Esophagus squamous epithelium (tissue), 5 donors: ENCODE measurements at places on chromosomes 2 and 18.

DNA sequence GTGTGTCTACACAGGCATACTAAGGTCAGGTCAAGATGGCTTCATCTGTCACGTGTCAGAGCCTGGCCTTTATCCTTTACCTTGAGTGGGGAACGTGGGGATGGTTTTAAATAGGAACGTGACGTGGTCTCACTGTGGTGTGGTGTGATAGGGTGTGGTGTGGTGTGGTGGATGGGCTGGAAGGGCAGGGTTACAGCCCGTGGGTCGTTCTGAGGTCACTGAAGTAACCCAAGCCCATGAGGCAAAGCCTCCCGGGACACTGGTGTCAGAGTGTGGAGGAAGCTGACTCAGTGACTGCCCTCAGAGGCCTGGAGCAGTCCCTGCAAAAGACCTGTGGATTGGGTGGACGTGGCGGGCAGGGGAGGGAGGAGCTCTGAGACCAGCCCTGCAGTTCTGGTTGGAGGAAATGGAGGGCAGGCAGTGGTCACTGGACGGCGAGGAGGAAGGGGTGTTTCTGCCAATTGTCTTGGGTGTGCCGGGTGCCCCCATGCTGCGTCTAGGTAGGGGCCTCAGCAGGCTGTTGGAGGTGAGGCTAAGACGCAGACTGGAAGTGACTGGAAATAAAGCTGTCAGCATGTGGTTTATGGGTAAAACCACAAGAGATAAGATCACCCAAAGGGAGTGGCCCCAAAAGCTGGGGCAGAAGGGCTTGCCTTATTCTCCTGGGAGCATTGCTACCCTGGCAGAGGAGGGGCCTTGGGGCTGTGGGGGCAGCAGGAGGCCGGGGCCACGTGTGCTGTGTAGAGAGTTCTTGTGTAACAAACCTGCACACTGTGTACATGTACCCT lies 84.8 kb downstream of the SH3RF3 start:
- H3K4me3 ChIP-seq = no peak overlapping the region
- no peaks in the 10 kb centered on the region for H3K27me3 ChIP-seq
- peaks cover 8% of the 10 kb centered on the region for H3K4me1 ChIP-seq

DNA sequence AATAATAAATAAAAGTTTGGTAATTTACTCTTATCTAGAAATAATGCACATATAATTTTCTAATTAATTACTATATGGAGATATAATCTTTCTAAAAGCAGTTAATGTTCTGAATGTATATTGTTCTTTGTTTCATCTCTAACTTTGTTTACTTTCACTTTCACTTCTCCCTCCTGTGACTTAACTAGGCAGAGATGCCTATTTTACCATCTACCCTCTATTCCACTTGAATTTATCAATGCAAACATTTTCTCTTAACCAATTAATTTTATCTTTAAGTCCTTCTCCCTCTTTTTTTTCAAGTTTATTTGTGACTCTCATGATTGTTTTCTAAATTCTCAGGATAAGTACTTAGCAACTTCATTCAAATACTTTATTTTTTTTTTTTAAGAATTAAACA lies 55.1 kb upstream of the IL1RL1 start:
- H3K27me3 ChIP-seq = no peaks in the 10 kb centered on the region
- peaks cover 2% of the 10 kb centered on the region for H3K4me1 ChIP-seq
- no peak for DNase-seq
- H3K27ac ChIP-seq = no peak overlapping the region
- no peak overlapping the region for H3K4me3 ChIP-seq
- no peaks in the 10 kb centered on the region for H3K36me3 ChIP-seq

DNA sequence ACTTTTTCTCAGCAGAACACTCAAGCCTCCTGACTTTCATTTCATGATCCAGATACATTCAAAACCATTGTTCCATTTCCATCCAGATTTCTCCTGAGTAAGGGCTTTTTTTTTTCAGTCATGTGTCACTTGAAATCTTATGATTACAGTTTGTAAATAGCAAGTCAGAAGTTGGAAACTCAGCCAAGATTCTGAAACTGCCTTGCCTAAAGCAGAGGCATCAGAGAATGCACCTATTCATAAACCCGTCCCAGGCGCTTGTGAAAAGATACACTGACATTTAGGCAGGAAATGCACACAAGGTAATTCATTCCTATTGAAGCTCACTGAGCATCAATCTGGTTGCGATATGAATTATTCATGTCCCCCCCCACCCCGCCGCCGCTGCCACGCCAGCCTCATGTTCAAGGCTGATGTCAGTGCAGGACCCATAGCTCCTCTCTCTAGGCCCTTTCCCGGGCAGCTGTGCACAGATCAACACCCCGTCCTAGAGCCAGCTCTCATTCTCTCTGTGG lies 30.4 kb upstream of the MGAT4A start:
- H3K27me3 ChIP-seq = peaks cover 5% of the 10 kb centered on the region
- H3K4me3 ChIP-seq = no peak overlapping the region
- no peak for DNase-seq
- H3K36me3 ChIP-seq = no peaks in the 10 kb centered on the region
- no peak overlapping the region for H3K27ac ChIP-seq
- H3K4me1 ChIP-seq = no peaks in the 10 kb centered on the region

- no peak overlapping the region for H3K4me3 ChIP-seq
- H3K27ac ChIP-seq = no peak overlapping the region
- no peaks in the 10 kb centered on the region for H3K4me1 ChIP-seq
- no peaks in the 10 kb centered on the region for H3K27me3 ChIP-seq
- no peaks in the 10 kb centered on the region for H3K36me3 ChIP-seq
These were observed 134.5 kb upstream of the CAB39 start for GRCh38 chr2:230578106-230578505.

DNA sequence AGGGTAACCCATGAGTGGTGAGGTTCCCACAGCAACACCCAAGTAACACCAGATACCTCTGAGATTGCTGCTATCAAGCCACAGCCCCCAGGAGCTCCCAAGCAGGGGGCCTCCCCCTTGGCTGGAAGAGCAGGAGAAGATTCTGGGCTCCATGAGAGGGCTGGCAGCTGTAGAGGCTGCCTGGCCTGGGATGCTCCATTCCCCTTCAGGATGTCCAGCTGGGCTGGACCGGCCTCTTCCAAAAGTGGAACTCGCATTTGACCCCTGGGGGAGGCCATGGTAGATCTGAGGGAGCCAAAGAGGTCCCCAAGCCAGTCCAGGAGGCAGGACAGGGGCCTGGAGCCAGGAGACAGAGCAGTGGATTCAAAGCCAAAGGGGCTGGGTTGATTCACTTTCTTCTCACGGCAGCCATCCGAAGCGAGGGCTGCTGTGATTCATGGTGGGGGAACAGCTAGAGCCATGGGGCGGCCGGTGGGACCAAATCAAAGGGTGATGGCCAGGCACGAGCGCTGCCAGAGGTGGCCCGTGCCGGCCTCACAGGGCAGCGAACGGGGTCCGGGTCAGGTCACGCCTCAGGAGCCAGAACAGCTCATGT lies 95.3 kb upstream of the ID2 start:
- DNase-seq = no peak
- H3K27me3 ChIP-seq = no peaks in the 10 kb centered on the region
- no peak overlapping the region for H3K27ac ChIP-seq
- peaks cover 5% of the 10 kb centered on the region for H3K4me1 ChIP-seq

DNA sequence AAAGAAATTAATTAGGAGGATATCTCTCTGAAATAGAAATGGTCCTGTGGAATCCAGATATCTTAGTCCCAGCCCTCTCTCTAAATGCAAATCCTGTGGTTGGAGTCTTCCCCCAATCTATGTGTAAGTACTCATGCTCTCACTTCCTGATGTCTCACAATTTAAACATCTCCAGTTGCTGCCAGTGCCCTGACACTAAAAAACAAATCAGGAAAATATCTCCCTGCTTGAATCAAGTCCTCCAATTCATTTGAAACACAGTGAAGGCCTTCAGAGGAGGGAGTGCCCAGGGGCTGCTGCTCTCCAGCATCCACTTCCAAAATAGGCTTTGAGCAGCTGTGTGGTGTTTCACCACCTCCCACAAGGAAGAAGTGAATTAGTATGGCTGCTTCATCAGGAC lies 413.8 kb downstream of the RAD51AP2 start:
- H3K36me3 ChIP-seq = no peaks in the 10 kb centered on the region
- no peak for DNase-seq
- H3K4me1 ChIP-seq = no peaks in the 10 kb centered on the region
- no peak overlapping the region for H3K4me3 ChIP-seq

DNA sequence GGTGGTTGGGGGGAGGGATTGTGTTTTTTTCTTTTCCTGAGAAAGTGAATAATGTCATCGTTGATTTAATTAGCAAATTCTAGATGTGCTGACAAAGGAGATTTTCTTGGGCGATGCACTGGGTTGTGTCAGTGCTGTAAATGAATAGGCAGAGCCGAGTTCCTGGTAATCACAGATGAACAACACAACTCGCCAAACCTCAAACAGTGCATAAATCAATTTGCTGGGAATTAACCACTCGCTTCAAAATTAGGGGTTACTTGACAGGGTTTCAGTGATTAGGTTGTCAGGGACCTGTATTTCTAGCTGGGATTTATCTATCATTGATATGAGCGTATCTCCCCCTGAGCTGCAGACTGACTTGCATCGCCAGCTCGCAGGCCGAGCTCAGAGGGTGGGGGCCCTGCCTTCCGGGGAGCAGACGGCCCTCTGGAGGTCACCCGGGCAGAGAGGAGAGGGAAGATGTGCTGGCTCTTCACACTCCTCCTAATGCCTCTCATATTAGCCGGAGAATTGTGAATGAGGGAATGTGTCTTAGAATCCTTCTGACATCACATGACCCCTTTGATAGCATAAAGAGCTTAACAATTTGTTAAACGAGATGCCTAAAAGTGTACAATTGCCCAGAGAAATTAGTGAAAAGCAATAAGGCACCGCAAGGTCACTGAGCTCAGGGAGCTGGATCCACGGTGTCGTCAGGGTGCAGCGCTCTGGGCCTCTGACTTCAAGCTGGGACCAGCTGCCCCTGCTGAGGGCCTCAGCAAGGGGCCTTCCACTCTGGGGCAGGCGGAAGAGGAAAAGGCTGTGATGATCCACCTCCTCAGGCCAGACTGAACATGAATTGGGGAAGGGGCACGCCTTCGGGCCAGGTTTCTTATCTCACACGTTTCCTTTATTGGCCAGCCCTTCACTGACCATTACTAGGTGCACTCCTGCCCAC lies 48.9 kb downstream of the SMIM21 start:
- DNase-seq = no peak
- no peak overlapping the region for H3K27ac ChIP-seq
- H3K27me3 ChIP-seq = no peaks in the 10 kb centered on the region
- no peaks in the 10 kb centered on the region for H3K4me1 ChIP-seq
- H3K36me3 ChIP-seq = no peaks in the 10 kb centered on the region

- H3K36me3 ChIP-seq = no peaks in the 10 kb centered on the region
- no peak overlapping the region for H3K27ac ChIP-seq
- no peak overlapping the region for H3K4me3 ChIP-seq
- H3K27me3 ChIP-seq = no peaks in the 10 kb centered on the region
These were observed 344.2 kb downstream of the LPIN1 start for GRCh38 chr2:12090590-12090989.

GRCh38 chr18:3250237-3251107 lies 2.9 kb downstream of the MYL12A start:
- no peaks in the 10 kb centered on the region for H3K27me3 ChIP-seq
- peaks cover 5% of the 10 kb centered on the region for H3K4me1 ChIP-seq
- DNase-seq = no peak
- H3K36me3 ChIP-seq = peaks cover 32% of the 10 kb centered on the region

DNA sequence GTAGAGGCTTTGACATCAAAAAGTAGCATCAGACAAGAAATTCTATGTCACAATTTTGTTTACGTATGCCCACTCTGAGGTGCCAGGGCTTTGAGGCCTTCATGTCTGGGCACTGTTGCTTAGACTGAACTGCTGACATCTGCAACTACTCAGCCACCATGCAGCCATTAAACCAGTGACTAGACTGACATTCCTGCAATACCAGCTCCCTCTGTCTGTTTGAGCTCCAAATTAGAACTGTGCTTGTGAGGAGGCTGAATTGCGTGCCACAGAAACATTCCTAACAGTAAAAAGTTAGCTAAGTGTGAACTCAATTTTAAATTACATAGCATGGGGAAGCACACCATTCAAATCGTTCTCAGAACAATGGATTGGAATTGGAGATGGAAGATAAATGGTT lies 163.2 kb downstream of the INSIG2 start:
- DNase-seq = no peak
- H3K4me1 ChIP-seq = no peaks in the 10 kb centered on the region

DNA sequence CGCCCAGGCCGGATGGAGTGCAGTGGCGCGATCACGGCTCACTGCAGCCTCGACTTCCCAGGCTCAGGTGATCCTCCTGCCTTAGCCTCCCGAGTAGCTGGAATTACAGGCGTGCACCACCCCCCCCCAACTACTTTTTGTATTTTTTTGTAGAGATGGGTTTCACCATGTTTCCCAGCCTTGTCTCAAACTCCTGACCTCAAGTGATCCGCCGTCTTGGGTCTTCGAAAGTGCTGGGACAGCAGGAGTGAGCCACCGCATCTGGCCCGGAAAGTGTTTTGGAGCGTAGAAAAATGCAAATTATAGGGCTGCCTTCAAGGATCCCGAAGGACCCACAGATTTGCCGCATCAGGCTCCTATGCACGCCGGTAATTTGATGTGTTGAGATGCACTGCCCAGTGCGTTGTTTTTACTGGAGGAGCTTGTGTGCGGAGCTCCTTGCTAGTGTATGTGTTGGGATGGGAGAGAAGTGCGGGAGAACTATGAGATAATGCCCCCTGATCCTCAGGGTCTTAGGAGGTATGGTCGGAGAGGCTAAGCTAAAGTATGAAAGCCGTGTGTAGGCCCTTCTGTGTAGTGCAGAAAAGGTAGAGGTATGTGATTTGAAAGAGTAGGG lies 1.2 kb upstream of the CLASP1 start:
- H3K27ac ChIP-seq = peak overlapping the region; percentile 97
- DNase-seq = no peak
- peak overlapping the region; percentile 73 for H3K4me3 ChIP-seq

GRCh38 chr2:128373451-128374000 lies 54.9 kb upstream of the HS6ST1 start:
- no peak overlapping the region for H3K4me3 ChIP-seq
- no peak for DNase-seq
- peak overlapping the region; percentile 84 for H3K27ac ChIP-seq
- H3K36me3 ChIP-seq = no peaks in the 10 kb centered on the region
- peaks cover 100% of the 10 kb centered on the region for H3K4me1 ChIP-seq

GRCh38 chr18:48634975-48635374 lies 96.1 kb downstream of the CTIF start:
- H3K36me3 ChIP-seq = peaks cover 37% of the 10 kb centered on the region
- DNase-seq = no peak
- no peak overlapping the region for H3K4me3 ChIP-seq
- H3K4me1 ChIP-seq = no peaks in the 10 kb centered on the region
- H3K27ac ChIP-seq = no peak overlapping the region

DNA sequence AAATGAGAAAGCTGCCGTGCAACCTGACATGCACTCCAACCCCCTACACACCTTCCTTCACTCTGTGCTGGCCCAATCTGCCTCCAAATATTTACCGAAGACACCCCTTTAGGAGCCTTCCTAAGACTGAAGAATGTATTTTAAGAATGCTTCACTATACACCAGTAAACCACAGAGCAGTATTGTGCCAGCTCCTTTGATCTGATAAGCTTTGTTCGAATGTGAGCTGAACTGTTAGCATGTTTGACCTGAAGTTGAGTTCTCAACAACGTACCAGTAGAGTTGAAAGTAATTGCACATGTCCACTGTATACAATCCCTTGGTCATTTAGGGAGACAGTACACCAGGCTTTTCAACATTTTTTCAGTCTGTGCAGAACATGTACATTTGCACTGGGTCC lies 259.2 kb downstream of the TGIF1 start:
- DNase-seq = no peak
- no peaks in the 10 kb centered on the region for H3K4me1 ChIP-seq
- H3K4me3 ChIP-seq = no peak overlapping the region

- H3K27me3 ChIP-seq = no peaks in the 10 kb centered on the region
- no peak for DNase-seq
- no peaks in the 10 kb centered on the region for H3K36me3 ChIP-seq
- H3K4me1 ChIP-seq = no peaks in the 10 kb centered on the region
These were observed 413.5 kb downstream of the PTPRM start for GRCh38 chr18:7980656-7981055.

- no peaks in the 10 kb centered on the region for H3K27me3 ChIP-seq
- H3K36me3 ChIP-seq = no peaks in the 10 kb centered on the region
- DNase-seq = no peak
These were observed 32.3 kb downstream of the RALBP1 start for GRCh38 chr18:9507565-9508088.
